ENCODE measurements at places on chromosomes 4 and X. TPM values are rescaled to one million over a fixed set of nuclear protein-coding genes. Genes with fewer than 3 reads are reported as not detected.

KCNIP4 gene
- 0.79 TPM for polyA plus RNA-seq

TEC gene
- polyA plus RNA-seq = 1.2 TPM

GABRQ gene
- polyA plus RNA-seq = not detected

PPP1R2C gene
- not detected for polyA plus RNA-seq

CT45A2 gene
- not detected for polyA plus RNA-seq

NPFFR2 gene
- polyA plus RNA-seq = 0.04 TPM

COX7B gene
- polyA plus RNA-seq = 1,747 TPM

FAM90A26 gene
- polyA plus RNA-seq = not detected

ADAMTS3 gene
- polyA plus RNA-seq = not detected

APELA gene
- not detected for polyA plus RNA-seq

ITM2A gene
- 16.2 TPM for polyA plus RNA-seq

IQCM gene
- polyA plus RNA-seq = 1.2 TPM

SSX3 gene
- not detected for polyA plus RNA-seq

CENPVL1 gene
- not detected for polyA plus RNA-seq

RTL3 gene
- polyA plus RNA-seq = under 0.01 TPM

CLDN34 gene
- not detected for polyA plus RNA-seq

HMX1 gene
- not detected for polyA plus RNA-seq

CFAP47 gene
- polyA plus RNA-seq = not detected

UGT2B11 gene
- not detected for polyA plus RNA-seq

SPRY1 gene
- 21.0 TPM for polyA plus RNA-seq

AVPR2 gene
- not detected for polyA plus RNA-seq

CXCL3 gene
- polyA plus RNA-seq = 2.4 TPM

PNCK gene
- polyA plus RNA-seq = not detected

ZFP42 gene
- polyA plus RNA-seq = not detected

HMGN5 gene
- 7.5 TPM for polyA plus RNA-seq

DMRTC1 gene
- not detected for polyA plus RNA-seq

TCEAL2 gene
- polyA plus RNA-seq = 6.0 TPM

ADGRG2 gene
- under 0.01 TPM for polyA plus RNA-seq

FHIP1A gene
- 6.0 TPM for polyA plus RNA-seq

KIAA1210 gene
- not detected for polyA plus RNA-seq

MAOB gene
- 7.8 TPM for polyA plus RNA-seq

SNCA gene
- polyA plus RNA-seq = 3.5 TPM

CTAG1A gene
- not detected for polyA plus RNA-seq

MMRN1 gene
- polyA plus RNA-seq = 3.6 TPM

MAGEC2 gene
- polyA plus RNA-seq = not detected

SPIN3 gene
- 4.2 TPM for polyA plus RNA-seq

SYNPO2 gene
- polyA plus RNA-seq = 34.6 TPM

DUSP21 gene
- not detected for polyA plus RNA-seq
